Stimulated activated CD4-positive, alpha-beta T cell treated with anti-CD3 and anti-CD28 coated beads, Interleukin-15, amount 100 ng/mL, for 1 hour (primary cell): ENCODE measurements at places on chromosomes 6 and 20.

DNA sequence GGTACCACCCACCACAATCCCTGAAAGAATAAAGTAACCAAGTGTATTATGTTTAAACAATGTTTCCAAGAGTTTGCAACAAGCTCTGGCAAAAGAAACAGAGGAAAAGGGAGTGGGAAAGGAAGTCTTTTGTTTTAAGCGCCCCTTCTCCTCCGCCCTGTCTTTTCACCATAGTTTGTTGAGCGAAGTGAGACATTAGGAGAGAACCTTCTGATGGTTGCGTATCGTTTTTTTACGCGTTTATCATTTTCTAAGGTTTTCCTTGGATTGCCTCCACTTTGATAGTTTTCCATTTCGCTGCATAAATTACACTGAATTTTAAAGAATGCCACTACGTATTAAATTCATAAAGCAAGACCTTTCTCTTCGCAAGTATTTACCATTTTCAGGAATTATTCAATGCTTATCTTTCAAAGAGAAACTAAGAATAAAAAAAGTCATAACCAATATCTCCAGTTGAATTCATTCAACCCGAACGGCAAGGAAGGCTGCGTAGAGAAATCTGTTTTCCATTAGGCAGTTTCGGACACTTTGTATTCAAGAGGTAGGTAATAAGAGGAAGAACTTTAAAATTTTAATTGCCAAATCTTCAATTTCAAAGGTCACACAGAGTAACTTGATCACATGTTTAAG lies 920 bp upstream of the EPHA7 start:
- no peak for DNase-seq

GRCh38 chr6:20876036-20876435 lies 341.8 kb downstream of the CDKAL1 start:
- no peak for DNase-seq

GRCh38 chr20:62234339-62234738 lies 4.0 kb upstream of the OSBPL2 start:
- no peak for DNase-seq

GRCh38 chr6:110360676-110361075 lies 2.5 kb upstream of the METTL24 start:
- DNase-seq = no peak

GRCh38 chr6:165880686-165881085 lies 217.6 kb upstream of the PDE10A start:
- DNase-seq = no peak

- DNase-seq = no peak
Observed at GRCh38 chr20:49037962-49038387, 8.1 kb upstream of the CSE1L start.

DNA sequence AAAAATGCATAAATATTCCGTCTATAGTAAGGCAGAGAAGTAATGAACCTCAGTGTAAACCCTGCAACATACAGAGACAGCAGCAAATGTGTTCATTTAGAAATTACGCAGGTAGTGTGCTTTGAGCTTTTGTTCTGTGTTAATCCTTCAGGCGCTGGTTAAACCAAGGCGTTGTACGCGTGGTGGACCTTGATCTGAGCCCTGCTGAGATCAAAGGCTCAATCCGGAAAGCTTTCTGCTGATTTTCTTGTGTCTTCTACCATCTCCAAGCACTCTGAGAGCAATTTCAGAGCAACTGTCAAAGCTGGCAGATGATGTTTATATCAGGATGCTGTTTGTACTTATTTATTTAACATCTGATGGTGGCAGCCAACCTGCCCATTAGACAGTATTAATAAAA lies 382.8 kb downstream of the CDH26 start:
- DNase-seq = no peak

- no peak for DNase-seq
Observed at GRCh38 chr20:40635971-40636370, 53.1 kb downstream of the MAFB start.

- DNase-seq = no peak
Observed at GRCh38 chr6:152720974-152721373, 23.3 kb downstream of the MYCT1 start.

- DNase-seq = no peak
Observed at GRCh38 chr6:104585646-104586045, 274.1 kb downstream of the HACE1 start.

- DNase-seq = no peak
Observed at GRCh38 chr20:8423482-8423881, 291.4 kb downstream of the PLCB1 start.

DNA sequence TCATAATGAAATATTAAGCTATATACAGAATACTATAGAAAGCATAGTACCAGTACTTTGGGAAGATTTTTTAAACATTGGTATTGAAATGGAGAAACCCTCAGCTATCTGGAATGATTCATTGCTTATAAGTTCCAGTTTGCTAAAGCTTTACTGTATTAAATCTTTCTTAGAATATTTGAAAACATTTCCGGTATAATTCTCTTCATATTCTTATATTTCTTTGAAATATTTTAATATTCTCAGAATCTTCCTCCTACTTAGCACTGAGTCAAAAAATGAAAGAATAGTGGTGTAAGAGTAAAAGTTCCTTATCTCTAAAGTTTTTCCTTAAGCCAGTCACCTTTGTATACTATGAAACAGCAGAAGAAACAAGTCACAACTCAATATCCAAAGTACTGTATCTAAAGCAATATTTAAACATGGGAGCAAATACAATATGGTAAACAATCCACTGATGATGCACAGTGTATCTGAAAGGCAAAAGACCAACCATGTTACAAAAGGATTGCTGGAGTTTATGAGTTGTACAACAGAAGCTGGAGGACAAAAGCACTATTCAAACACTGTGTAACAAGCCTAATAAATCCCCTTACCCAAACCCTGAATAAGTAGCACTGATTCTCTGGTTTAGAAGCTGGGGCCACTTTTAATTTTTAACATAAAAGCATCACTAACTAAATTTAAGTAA lies 102.1 kb downstream of the PRDM1 start:
- DNase-seq = no peak

GRCh38 chr6:21898107-21898796 lies 304.7 kb downstream of the SOX4 start:
- DNase-seq = no peak

DNA sequence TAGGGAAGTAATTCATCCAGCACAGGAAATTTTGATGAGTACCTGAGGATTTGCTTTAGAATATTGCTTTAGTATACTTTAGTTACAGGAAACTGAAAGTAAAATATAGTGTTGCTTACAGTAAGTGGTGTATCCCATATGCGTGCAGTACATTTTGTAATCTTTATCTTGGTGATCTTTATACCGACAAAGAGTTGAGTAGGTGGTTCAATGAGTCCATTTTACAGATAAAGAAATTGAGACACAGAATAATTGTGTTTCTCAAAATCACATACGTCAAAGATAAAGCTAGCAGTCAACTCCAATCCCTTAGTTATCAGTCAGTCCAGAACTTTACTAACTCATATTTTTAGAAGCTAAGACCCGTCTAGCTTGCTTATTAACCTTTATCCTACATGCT lies 65.8 kb upstream of the E2F3 start:
- no peak for DNase-seq

- no peak for DNase-seq
Observed at GRCh38 chr6:116763906-116764628, 1.5 kb downstream of the FAM162B start.

DNA sequence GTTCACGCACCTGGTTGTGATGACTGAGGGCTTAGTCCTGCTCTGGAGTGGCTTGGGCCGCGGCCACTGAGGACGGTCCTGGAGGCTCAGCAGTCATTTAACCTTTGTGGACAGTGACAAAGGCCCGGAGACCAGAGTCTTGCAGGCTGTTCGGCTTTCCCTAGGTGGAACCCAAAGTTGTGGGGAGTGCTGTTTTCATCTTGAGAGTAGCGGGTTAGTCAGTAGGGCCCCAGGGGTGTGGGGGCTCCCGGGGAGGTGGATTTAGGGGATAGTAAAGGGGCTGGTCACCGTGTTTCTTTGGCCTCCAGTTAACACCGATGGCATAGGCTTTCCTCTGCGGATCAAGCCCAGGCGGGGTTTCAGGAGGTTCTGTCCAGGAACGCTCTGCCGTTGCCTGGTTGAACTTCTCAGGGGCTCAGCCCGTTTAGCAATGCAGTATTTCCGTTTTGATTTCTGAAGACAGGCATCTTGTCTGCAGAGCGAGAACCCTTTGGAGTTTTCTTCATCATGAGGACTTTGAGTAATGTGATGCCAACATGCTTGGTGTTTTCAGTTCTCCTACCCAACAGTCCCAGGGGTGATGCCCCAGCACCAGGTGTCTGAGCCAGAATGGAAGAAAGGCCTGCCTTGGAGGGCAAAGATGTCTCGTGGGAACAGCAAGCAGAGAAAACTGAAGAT lies 31.8 kb downstream of the ZNF831 start:
- no peak for DNase-seq

GRCh38 chr6:52161689-52162438 lies 24.3 kb upstream of the IL17A start:
- DNase-seq = no peak

DNA sequence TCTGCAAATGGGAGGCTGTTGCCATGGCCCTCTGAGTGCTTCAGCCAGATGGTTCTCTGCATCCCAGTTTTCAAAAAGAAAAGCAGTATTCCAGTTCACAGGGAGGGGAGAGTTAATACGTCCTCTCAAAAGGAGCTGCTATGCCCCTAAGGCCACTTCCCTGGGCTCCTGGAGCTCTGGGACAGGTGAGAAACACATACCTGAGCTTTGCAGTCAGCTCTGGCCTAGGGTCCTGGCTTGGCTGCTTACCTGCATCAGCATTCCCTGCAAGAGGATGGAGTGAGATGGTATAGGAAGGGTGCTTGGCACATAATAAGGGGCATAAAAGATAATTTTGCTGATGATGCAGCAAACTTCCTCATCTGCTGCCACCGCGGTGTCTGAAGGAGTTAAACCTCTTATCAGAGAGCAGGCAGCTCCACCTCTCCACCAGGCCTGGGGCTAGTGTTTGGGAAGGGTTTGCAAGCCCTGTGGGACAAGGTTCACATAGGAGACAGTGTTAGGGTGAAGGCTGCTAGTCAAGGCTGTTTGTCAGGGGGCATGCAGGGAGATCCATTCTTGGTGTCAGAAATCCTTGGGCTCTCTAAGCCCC lies 62.7 kb downstream of the SLC24A3 start:
- DNase-seq = no peak

- DNase-seq = no peak
Observed at GRCh38 chr20:37890643-37891042, 12.3 kb upstream of the VSTM2L start.

- no peak for DNase-seq
Observed at GRCh38 chr6:26197933-26198721, 110.9 kb downstream of the HFE start.

DNA sequence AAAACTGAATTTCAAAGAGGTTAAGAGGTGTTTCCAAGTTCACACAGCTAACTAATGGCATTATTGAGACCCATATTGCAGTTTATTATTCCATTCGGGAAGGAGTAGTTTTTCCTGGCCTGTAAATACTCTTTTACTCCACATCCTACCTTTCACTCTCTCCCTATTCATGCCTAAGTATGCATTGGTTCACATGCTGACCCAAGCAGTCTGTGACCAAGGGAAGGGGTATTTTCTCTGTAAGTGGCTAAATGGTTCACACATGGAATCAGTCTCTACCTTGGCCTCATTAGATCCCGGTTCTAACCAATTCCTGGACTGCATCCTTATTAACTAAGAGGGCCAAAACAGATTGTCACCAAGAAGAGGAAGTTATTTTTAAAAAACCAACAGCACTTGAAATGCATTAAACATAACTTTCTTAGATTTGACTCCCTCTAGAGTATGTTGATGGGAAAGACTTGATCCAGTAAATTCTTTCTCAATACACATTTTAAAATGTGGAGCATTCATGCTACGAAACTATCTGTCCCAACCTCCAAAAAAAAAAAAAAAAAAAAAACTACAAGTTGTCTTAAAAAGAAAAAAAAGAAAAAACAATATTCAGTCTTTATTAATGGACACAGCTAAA lies 17.8 kb upstream of the RSPO3 start:
- no peak for DNase-seq

GRCh38 chr6:34243901-34244884 lies 4.6 kb downstream of the SMIM29 start:
- no peak for DNase-seq

DNA sequence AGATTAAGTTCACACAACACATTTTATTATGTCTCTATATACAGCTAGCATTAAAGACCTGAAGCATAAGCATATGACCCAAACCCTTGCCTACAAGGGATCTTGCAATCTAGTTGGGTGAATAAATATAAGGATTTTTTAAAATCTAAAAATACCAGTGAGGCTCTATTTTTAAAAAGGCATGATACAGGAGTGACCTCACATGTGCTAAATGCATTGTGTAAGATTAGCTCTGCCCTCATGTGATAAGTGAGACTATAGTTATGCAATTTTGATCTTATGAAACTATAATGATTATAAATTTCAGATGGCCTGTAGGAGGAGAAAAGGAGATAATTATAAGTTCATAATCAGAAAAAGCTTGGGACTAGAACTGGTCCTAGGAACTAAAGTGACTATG lies 451.0 kb upstream of the MAN1A1 start:
- no peak for DNase-seq

DNA sequence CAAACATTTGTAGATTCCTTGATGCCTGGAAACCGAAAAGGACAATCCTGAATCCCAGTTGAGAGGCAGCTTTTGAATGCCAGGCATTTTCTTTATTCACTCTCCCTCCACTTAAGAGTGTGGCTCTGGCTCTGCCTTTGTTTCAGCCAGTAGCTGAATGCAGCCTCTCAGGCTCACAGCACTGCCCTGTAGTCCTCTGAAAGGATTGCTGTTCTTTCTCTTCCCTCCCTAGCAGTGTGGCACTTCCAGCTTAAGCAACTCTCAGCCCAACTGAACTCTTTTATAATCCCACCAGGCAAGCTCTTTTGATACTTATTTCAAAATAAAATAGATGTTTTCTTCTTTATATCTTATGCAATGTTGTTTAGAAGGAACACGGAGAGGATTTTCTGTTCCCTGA lies 415.6 kb downstream of the GJA1 start:
- DNase-seq = no peak

DNA sequence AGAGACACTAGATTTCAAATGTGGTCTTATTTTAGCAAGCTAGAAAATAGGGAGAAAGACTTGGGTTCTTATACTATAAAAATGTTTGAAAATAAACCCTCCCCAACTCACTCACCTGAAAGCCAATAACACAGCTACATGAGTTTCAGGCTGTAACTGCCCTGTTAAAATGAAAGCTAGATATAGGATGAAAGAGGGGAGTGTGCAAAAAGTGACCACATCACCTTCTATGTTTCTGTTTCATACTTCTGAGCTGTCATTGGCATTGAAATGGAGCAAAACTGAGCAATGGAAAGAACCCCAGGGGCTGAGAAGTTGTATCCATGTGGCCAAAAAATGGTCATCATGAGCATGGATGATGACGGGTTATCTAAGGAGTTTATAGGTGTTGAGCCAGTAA lies 148.1 kb upstream of the TENT5A start:
- DNase-seq = no peak

DNA sequence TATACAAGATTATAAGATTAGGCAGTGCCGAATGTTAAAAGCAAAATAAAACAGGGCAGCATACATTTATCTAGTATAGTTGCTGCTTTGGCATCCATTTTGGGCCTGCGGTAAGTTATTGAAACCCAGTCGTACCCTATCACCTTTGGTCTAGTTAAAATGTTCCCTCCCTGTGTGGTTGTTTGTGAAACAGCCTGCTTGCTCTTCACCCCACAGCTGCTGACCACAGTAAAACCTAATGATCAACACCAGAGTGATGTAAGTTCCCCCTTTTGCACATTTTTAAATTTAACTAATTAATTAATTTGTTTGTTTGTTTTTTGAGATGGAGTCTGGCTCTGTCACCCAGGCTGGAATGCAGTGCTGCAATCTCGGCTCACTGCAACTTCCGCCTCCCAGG lies 50.3 kb upstream of the TXNDC5 start:
- no peak for DNase-seq

- no peak for DNase-seq
Observed at GRCh38 chr6:54327631-54328030, 19.4 kb downstream of the TINAG start.
